ENCODE measurements at places on chromosomes 1 and 21. TPM values are rescaled to one million over a fixed set of nuclear protein-coding genes. Genes with fewer than 3 reads are reported as not detected.

GRCh38 chr1:218182455-218182854 lies 102.6 kb upstream of the RRP15 start:
- no peak for DNase-seq
- no peaks in the 10 kb centered on the region for H3K36me3 ChIP-seq
- no peak overlapping the region for H3K27ac ChIP-seq
- no peak overlapping the region for H3K4me3 ChIP-seq

GRCh38 chr1:94731891-94732290 lies 88.3 kb upstream of the SLC44A3 start:
- H3K27me3 ChIP-seq: no peaks in the 10 kb centered on the region
- no peak overlapping the region for H3K27ac ChIP-seq
- no peak for DNase-seq
- peaks cover 8% of the 10 kb centered on the region for H3K4me1 ChIP-seq
- no peak overlapping the region for H3K4me3 ChIP-seq
- no peaks in the 10 kb centered on the region for H3K36me3 ChIP-seq

The ANXA9 gene
- not detected for total RNA-seq

DNA sequence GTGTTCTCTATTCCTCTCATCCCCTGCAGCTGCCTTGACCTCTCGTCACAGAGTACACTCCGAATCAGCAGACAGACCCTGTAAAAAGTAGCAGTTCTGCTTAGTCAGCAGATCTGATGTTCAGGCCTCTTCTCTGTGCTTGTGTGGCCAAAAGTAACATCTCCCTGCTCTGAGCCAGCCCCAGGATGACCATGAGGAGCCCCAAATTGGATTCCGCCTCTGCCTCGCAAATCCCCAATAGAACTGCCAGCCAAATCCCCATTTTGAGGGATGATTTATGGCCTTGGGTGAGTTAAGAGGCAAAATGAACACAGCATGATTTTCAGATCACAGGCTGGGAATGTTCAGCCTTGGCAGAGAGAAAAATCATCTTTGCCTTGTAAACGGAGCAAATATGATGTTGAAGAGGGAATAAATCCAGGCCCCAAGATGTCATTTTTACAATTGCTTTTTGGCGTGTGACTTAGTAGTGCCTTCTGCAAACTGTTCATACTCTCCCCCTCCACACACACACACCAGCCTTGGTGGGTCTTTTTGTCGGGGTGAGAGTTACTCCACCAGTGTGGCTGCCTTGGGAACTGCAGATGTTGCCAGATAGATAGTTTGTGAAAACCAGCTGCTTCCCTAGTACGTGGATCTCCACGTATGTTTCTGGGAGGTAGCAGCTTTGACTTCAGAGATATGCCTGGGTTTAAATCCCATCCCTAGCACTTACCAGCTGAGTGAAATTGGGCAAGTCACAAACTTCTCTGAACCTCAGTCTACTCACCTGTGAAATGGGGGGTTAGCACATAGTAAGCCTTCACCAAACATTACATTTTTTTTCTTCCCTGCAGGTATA lies 77.8 kb downstream of the MAN1C1 start:
- H3K27ac ChIP-seq: peak overlapping the region; percentile 92
- no peaks in the 10 kb centered on the region for H3K27me3 ChIP-seq
- no peak for DNase-seq
- peaks cover 3% of the 10 kb centered on the region for H3K4me1 ChIP-seq
- H3K36me3 ChIP-seq: no peaks in the 10 kb centered on the region

GRCh38 chr1:53462769-53463501 lies 3.7 kb downstream of the DMRTB1 start:
- H3K4me1 ChIP-seq: peaks cover 8% of the 10 kb centered on the region
- no peak overlapping the region for H3K4me3 ChIP-seq
- no peak overlapping the region for H3K27ac ChIP-seq
- no peaks in the 10 kb centered on the region for H3K36me3 ChIP-seq
- DNase-seq: no peak

The LRRC71 gene
- total RNA-seq: not detected

GRCh38 chr21:43305811-43306311 lies 121.1 kb downstream of the SIK1 start:
- no peaks in the 10 kb centered on the region for H3K27me3 ChIP-seq

The FABP3 gene
- total RNA-seq: 5,666 TPM

DNA sequence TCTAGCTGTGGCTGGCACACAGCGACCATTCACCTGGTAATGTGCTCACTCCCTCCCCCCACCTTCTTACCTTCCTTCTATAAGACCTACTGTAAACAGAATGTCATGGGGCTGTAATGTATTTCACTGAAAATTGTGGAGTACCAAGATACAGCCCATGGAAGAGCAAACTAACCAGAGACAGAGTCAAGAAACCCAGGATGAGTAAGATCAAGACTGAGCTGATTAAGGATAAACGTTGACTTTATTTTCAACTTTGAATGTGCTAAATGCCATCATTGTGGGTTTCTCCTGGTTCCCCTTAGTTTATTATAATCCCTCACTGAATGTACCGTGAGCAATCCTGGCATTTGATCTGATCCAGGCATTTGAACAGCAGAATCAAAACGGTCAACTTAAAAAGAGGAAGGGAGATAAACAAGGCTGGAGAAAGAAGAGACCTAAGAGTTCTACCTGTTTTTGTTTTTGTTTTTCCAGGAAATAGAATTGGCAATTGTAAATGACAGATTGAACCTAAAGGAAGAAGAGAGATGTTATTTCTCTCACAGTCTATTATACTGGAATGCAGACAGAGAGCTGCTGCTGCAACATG lies 16.1 kb upstream of the ATP1B1 start:
- H3K36me3 ChIP-seq: no peaks in the 10 kb centered on the region
- H3K27ac ChIP-seq: no peak overlapping the region
- peaks cover 17% of the 10 kb centered on the region for H3K4me1 ChIP-seq
- H3K4me3 ChIP-seq: no peak overlapping the region
- DNase-seq: no peak

The HJV gene
- 70.4 TPM for total RNA-seq

- H3K27ac ChIP-seq: no peak overlapping the region
- no peak for DNase-seq
- H3K36me3 ChIP-seq: no peaks in the 10 kb centered on the region
Observed at GRCh38 chr1:76230842-76231281, 156.3 kb downstream of the ST6GALNAC3 start.

DNA sequence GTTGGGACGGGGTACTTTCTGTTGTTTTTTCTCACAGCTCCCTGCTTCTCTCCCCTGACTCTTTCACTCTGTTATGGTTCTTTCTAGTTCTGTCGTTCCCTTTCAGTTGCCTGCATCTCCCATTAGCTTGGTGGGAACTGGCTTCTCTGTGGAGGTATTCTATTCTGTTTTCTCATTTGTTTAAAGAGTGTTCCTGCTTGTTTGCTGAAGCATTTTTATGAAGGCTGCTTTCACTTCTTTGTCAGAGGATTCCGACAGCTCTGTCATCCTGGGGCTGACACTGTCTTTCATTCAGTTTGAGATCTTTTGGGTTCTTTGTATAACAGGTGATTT lies 96.0 kb upstream of the COL6A1 start:
- H3K4me1 ChIP-seq: peaks cover 26% of the 10 kb centered on the region
- no peak for DNase-seq
- H3K27me3 ChIP-seq: no peaks in the 10 kb centered on the region
- H3K36me3 ChIP-seq: no peaks in the 10 kb centered on the region
